ENCODE measurements at places on chromosomes 3 and 15. TPM values are rescaled to one million over a fixed set of nuclear protein-coding genes. Genes with fewer than 3 reads are reported as not detected.

DNA sequence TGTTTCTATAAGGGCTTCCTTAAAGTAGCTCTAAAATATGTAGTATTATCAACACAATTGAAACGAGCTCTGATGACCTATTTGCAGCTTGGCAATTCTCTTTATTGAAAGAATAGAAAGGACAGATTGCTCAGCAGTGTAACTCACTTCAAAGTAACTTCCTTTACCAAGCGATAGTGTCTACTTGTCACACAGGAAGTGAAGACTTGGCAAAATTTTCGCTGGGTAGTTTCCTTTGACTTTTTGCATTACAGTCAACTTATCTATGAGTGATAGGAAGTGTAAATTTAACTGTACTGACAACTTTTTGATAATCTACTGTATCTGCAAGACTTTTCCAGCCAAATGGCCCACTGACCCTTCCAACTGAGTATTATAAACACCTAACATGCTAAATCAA, 22.8 kb downstream of the SLC9A9 start:
- H3K4me1 ChIP-seq: no peaks in the 10 kb centered on the region
- DNase-seq: no peak
- H3K27me3 ChIP-seq: no peaks in the 10 kb centered on the region
- H3K36me3 ChIP-seq: no peaks in the 10 kb centered on the region
- no peak overlapping the region for H3K27ac ChIP-seq
- no peak overlapping the region for H3K4me3 ChIP-seq

- H3K36me3 ChIP-seq: no peaks in the 10 kb centered on the region
- H3K27ac ChIP-seq: no peak overlapping the region
- no peak overlapping the region for H3K4me3 ChIP-seq
- no peaks in the 10 kb centered on the region for H3K4me1 ChIP-seq
Observed at GRCh38 chr3:127222163-127222562, 29.2 kb downstream of the PRR23E start.

DNA sequence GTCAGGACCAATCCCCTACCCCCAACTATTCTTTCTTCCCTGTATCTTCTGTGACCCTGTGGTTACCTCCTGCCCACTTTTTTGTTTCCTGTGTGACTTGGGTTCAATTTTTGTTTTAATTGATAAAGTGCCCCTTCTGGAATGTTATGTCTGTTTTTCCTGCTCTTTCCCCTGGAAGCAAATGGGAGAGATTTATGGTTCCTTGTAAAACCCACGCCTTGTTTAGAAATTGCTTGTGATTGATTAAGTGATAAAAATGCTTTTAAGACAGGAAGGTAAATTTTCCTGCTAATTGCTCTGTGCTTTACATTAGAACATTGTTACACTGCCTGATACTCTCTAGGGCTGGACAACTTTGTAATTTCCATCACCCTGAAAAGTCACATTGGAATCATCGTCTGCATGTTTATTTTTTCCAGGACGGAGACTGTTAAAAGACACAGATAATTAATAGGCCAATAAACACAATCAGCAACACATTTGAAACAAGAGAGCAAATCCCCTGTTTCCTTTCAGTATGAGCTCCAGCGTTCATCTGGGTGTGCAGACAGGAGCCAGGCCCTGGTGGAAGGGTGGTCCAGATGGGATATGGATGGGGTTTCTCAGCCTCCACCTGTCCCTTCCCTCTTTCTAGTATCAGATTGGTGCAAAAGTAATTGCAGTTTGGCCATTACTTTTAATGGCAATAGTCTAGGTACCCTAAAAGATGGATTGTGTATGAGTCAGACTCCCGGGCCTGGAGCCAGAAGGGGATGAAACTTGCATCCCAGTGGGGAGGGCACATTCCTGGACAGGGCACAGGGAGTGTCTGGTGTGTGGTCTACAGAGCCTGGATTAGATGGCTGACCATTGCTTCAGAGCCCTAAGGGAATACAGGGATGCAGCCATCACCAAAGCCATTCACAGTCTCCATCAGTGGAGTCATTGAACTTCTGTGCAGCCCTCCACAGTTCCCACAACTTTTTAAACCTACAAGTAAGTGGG, 58.1 kb upstream of the AGBL1 start:
- H3K4me3 ChIP-seq: no peak overlapping the region
- H3K27me3 ChIP-seq: no peaks in the 10 kb centered on the region
- no peak overlapping the region for H3K27ac ChIP-seq
- H3K4me1 ChIP-seq: no peaks in the 10 kb centered on the region
- no peaks in the 10 kb centered on the region for H3K36me3 ChIP-seq
- no peak for DNase-seq

- no peaks in the 10 kb centered on the region for H3K27me3 ChIP-seq
- no peak overlapping the region for H3K4me3 ChIP-seq
- H3K27ac ChIP-seq: no peak overlapping the region
- H3K36me3 ChIP-seq: no peaks in the 10 kb centered on the region
- DNase-seq: peak; percentile 3
- peaks cover 7% of the 10 kb centered on the region for H3K4me1 ChIP-seq
Observed at GRCh38 chr3:175161291-175161690, 302.2 kb downstream of the NAALADL2 start.

DNA sequence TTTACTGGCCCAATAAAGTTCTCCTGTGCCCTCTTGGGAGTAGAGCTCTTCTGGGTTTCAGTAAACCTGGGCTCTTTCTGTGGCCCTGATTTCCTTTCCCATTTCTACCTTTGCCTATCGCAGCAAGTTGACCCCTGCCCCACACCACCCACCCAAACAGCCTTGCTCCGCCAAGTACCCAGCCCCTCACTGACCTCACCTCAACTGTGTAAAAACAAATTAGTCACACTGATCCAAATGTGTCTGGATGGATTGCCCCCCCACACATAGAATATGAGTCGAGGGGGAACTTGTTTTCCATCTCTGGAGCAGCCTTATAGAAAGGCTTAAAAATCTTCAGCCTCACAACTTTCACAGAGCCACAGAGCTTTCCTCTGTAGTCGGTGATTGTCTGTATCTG, 28.6 kb upstream of the VEPH1 start:
- H3K4me3 ChIP-seq: no peak overlapping the region
- H3K36me3 ChIP-seq: no peaks in the 10 kb centered on the region
- H3K27ac ChIP-seq: no peak overlapping the region

GRCh38 chr3:58487140-58487886, 4.6 kb upstream of the KCTD6 start:
- H3K27me3 ChIP-seq: no peaks in the 10 kb centered on the region
- H3K27ac ChIP-seq: no peak overlapping the region
- H3K4me1 ChIP-seq: peaks cover 5% of the 10 kb centered on the region
- H3K36me3 ChIP-seq: no peaks in the 10 kb centered on the region

GRCh38 chr15:51754267-51754666, 2.9 kb downstream of the TMOD2 start:
- no peak overlapping the region for H3K4me3 ChIP-seq
- H3K36me3 ChIP-seq: no peaks in the 10 kb centered on the region
- H3K27me3 ChIP-seq: peaks cover 40% of the 10 kb centered on the region
- DNase-seq: no peak
- H3K4me1 ChIP-seq: peaks cover 11% of the 10 kb centered on the region

GPR62 gene
- 0.38 TPM for total RNA-seq
